ENCODE measurements at places on chromosomes 16 and 17.
A peak's percentile ranks its signal among the peaks of the same experiment; 100 is the strongest.

GRCh38 chr17:74922172-74922571 is 883 bp downstream of the USH1G start:
- DNase-seq = no peak

DNA sequence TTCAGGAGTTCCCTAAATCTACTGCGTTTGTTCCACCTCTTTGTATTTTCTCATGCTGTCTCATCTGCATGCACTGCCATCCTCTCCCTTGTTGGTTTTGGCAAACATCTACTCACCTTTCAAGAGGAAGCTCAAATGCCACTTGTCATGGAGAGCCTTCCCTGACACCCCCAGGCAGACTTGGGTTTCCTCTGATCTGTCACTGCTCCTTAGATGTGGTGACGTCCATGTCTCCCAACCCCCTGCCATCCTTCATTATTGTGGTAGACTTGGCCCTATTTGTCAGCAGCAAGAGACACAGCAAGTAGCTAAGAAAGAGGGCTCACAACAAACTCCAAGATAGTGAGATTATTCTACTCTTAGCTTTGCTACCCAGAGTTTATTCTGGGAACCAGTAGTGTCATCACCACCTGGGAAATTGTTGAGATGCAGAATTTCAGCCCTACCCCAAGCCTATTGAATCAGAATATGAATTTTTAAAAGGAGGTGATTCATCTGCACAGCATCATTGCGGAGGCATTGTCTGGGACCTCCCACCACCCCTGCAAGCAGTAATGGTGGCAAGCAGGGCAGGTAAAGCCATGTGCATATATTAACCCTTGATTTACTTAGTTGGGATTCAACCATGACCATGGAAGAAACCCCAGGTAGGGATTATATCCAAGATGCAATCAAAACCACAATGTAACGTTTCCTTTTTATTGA is 248.9 kb downstream of the SHISA9 start:
- DNase-seq = peak; percentile 87

GRCh38 chr17:44074231-44074910 is 3.8 kb downstream of the G6PC3 start:
- DNase-seq = no peak

GRCh38 chr16:83403761-83404160 is 404.0 kb upstream of the HSBP1 start:
- DNase-seq = no peak

- DNase-seq = peak; percentile 37
These were observed 18.5 kb downstream of the PLLP start for GRCh38 chr16:57265850-57266530.

DNA sequence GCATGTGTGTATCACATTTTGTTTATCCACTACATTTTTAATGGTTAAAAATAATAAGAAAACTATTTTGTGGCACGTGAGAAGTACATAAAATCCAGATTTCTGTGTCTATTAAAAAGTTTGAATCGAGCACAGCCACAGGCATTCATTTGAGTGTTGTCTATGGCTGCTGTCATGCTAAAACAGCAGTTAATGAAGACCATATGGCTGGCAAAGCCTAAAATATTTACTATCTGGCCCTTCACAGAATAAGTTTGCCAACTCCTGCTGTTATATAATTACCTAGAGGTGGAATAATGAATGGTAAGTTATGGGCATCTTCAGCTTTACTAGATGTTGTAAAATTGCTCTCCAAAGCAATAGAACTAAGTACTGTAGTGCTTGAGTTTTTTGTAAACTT is 30.5 kb downstream of the TMEM98 start:
- DNase-seq = no peak

Data from NCI-H2029 (cell line).